ENCODE measurements at places on chromosomes 7 and 10. TPM values are rescaled to one million over a fixed set of nuclear protein-coding genes. Genes with fewer than 3 reads are reported as not detected.

Gene CRHR2
- total RNA-seq = 0.22 TPM

Gene IGF2BP3
- not detected for total RNA-seq

Gene ACSL5
- 9.2 TPM for total RNA-seq

Gene CAV2
- total RNA-seq = 278 TPM

Gene LIPN
- total RNA-seq = not detected

Gene C10orf53
- not detected for total RNA-seq

Gene FGFBP3
- total RNA-seq = 0.26 TPM

Gene TCERG1L
- total RNA-seq = not detected

Gene HOXA5
- total RNA-seq = 0.24 TPM

Gene HHEX
- 4.9 TPM for total RNA-seq

Gene ARHGAP22
- total RNA-seq = 5.7 TPM

Gene ZNF511
- total RNA-seq = 28.1 TPM

Gene EVX1
- total RNA-seq = not detected

Gene DNAJC12
- 2.6 TPM for total RNA-seq

Gene TAS2R4
- not detected for total RNA-seq

Gene PCLO
- total RNA-seq = 6.3 TPM

Gene MRC1
- total RNA-seq = 26.0 TPM

Gene EN2
- not detected for total RNA-seq

Gene GSTO2
- 0.55 TPM for total RNA-seq

Gene TCAF1
- 32.1 TPM for total RNA-seq

Gene CPA4
- 2.0 TPM for total RNA-seq

Gene NOBOX
- not detected for total RNA-seq

Gene ZNF775
- 6.2 TPM for total RNA-seq

Gene SLC13A4
- total RNA-seq = 0.12 TPM

Gene PKD1L1
- 1.1 TPM for total RNA-seq

Gene AMPH
- 9.0 TPM for total RNA-seq

Gene AFAP1L2
- 5.8 TPM for total RNA-seq

Gene SDK1
- 3.1 TPM for total RNA-seq

Gene LRRN3
- 6.6 TPM for total RNA-seq

Gene TRIM73
- 0.48 TPM for total RNA-seq

Gene TRIM50
- total RNA-seq = not detected

Gene ADCK2
- 21.8 TPM for total RNA-seq

Gene CALML5
- not detected for total RNA-seq

Gene ALOX5
- total RNA-seq = 16.0 TPM

Gene AVPI1
- 23.7 TPM for total RNA-seq

Gene FAM241B
- 3.5 TPM for total RNA-seq

Gene SLC26A5
- not detected for total RNA-seq

Gene ZP3
- 2.4 TPM for total RNA-seq

Gene CALN1
- total RNA-seq = not detected

Gene TSPAN14
- total RNA-seq = 34.7 TPM

All from right atrium auricular region (tissue), 2 donors.